PC-9 (cell line): ENCODE measurements at places on chromosomes 11 and 22. TPM values are rescaled to one million over a fixed set of nuclear protein-coding genes. Genes with fewer than 3 reads are reported as not detected.
A peak's percentile ranks its signal among the peaks of the same experiment; 100 is the strongest.

GRCh38 chr11:62461740-62462507 is 43.1 kb downstream of the SCGB1A1 start:
- peaks cover 22% of the 10 kb centered on the region for H3K4me1 ChIP-seq
- no peak overlapping the region for H3K27ac ChIP-seq
- H3K4me3 ChIP-seq: no peak overlapping the region
- no peaks in the 10 kb centered on the region for H3K36me3 ChIP-seq

DNA sequence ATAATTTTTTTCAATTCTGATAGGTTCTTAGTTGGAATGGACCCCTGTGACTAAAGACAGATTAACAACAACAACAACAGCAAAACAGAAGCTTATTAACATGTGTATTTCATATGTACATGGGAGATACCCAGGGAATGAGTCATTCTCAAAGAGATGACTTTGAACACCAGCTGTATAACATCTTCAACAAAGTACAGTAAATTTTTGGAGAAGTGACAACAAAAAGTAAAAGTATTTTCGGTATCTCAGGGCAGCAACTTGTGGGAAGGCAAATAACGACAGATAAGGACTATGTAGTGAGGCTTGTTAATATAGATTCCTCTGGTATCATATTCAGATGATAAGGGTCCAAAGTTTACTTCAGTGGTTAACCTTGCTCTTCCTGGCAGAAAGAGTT is 573.4 kb upstream of the RAG2 start:
- DNase-seq: no peak
- no peaks in the 10 kb centered on the region for H3K4me1 ChIP-seq
- no peaks in the 10 kb centered on the region for H3K36me3 ChIP-seq
- no peak overlapping the region for H3K27ac ChIP-seq
- H3K27me3 ChIP-seq: no peaks in the 10 kb centered on the region

DNA sequence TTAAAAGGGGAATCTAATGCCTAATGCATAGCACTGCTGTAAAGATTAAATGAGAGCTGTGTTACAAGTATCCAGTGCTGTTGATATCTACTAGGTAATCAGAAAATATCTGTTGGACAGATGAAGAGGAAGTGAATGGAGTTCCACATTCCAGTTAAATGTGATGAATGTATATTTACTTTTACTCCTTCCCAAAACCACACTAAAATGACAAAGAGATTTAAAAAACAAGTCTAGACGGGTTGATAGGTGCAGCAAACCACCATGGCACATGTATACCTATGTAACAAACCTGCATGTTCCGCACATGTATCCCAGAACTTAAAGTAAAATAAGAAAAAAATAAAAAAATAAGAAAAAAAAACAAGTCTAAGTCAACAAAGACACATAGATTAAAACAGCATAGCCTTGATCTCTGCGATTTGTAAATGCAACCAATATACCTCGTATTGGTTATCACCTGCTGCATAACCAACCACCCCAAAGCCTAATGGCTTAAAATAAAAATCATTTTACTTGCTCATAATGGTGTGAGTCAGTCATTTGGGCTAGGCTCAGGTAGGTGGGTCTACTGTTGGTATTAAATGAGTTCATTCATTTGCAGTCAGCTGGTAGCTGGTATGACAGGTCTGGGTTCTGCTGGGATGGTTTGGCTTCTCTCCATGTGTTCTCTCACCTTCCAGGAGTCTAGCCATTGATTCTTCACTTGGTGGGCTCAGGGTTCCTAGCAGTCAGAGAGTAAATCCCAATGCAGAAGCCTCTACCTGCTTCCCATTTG is 39.7 kb upstream of the SLC6A5 start:
- peaks cover 20% of the 10 kb centered on the region; the same call in 1 of the 2 replicates for H3K27me3 ChIP-seq
- no peak overlapping the region for H3K27ac ChIP-seq
- H3K4me3 ChIP-seq: no peak overlapping the region
- no peak for DNase-seq

GRCh38 chr11:107732689-107733051 is 20.8 kb upstream of the SLN start:
- no peaks in the 10 kb centered on the region for H3K27me3 ChIP-seq
- H3K36me3 ChIP-seq: no peaks in the 10 kb centered on the region
- no peak for DNase-seq
- H3K4me3 ChIP-seq: no peak overlapping the region
- H3K27ac ChIP-seq: no peak overlapping the region

GRCh38 chr22:40000171-40000570 is 5.4 kb downstream of the FAM83F start:
- no peak overlapping the region for H3K27ac ChIP-seq
- H3K27me3 ChIP-seq: no peaks in the 10 kb centered on the region

- no peaks in the 10 kb centered on the region for H3K4me1 ChIP-seq
- no peak overlapping the region for H3K27ac ChIP-seq
- H3K36me3 ChIP-seq: no peaks in the 10 kb centered on the region
These were observed 266.9 kb downstream of the KIRREL3 start for GRCh38 chr11:126733685-126734084.

DNA sequence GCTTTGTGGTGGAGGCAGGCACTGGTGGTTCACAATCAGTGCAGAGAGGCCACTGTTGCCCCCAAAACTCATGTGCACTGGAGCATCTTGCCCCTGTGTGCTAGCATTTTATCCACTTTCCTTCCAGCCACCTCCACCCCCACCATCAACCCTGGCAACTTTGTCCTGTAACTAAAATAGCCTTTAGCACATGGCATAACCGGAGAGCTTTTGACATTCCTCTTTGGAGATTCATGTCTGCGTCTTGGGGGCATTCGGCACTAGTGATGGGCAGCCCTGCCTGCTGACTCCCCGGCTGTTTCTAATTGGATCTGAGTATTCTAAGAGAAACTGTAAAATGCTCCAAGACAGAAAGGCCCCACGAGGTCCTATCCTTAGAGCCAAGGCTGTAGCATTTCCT is 15.8 kb downstream of the SHISA8 start:
- H3K4me3 ChIP-seq: no peak overlapping the region
- DNase-seq: no peak
- peaks cover 15% of the 10 kb centered on the region; the same call in 1 of the 2 replicates for H3K36me3 ChIP-seq
- no peak overlapping the region for H3K27ac ChIP-seq
- no peaks in the 10 kb centered on the region for H3K4me1 ChIP-seq

DNA sequence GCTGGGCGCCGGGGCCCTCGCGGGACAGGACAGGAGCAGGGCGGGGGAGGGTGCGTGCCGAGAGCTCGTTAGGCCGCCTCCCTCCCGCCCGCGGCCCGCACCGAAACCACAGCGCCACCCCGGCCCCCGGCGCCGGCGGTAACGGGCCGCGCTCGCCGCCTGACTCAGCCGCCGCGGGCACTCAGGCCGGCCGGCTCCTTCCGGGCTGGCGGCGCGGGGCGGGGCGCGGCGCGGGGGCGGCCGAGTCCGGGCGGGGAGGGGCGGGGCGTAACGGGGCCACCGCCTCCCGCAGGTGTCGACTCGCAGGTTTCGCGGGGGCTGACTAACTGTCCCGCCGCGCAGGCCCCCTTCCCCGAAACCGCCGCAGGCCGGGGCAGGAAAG is at the start of gene AP5B1:
Gene AP5B1, minus strand, starts transcription at position 207 of the 382 bp plus-strand sequence. CDS start 385 bp downstream, outside the sequence.
- 0 out of 2 replicates have a peak, but pooled peaks cover 3% of the 10 kb centered on the region for H3K36me3 ChIP-seq
- peak within 1 kb of the TSS; percentile 58 for H3K4me3 ChIP-seq
- no peaks in the 10 kb centered on the region for H3K27me3 ChIP-seq
- peaks cover 23% of the 10 kb centered on the region for H3K4me1 ChIP-seq

DNA sequence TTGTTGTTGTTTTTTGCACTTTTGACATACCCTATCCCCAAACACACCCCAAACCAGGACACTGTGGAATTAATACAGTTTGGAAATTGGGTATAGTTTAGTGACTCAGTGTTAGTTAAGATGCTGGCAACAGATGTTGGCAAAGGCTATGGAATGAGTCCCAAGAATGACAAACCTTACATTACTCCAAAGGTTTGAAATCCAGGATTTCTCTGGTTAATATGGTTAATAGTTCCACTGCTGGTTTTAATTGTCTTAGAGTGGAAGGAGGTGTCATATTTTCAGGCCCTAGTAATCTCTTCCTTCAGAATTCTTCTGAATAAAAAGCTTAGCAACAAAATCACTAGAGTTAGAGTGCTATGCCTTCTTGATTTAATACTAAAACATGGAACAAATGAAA is 775 bp downstream of the LPXN start:
- peak overlapping the region; percentile 92 for H3K27ac ChIP-seq
- no peaks in the 10 kb centered on the region for H3K36me3 ChIP-seq
- H3K27me3 ChIP-seq: no peaks in the 10 kb centered on the region
- no peak for DNase-seq
- H3K4me1 ChIP-seq: peaks cover 48% of the 10 kb centered on the region
- no peak overlapping the region for H3K4me3 ChIP-seq

- H3K27me3 ChIP-seq: peaks cover 89% of the 10 kb centered on the region
- H3K27ac ChIP-seq: no peak overlapping the region
- no peak for DNase-seq
- H3K4me3 ChIP-seq: no peak overlapping the region
- no peaks in the 10 kb centered on the region for H3K4me1 ChIP-seq
- H3K36me3 ChIP-seq: no peaks in the 10 kb centered on the region
These were observed 108.8 kb downstream of the MPPED1 start for GRCh38 chr22:43520632-43521039.

GRCh38 chr11:86230921-86231434 is 13.6 kb upstream of the EED start:
- H3K4me3 ChIP-seq: no peak overlapping the region
- H3K36me3 ChIP-seq: no peaks in the 10 kb centered on the region
- DNase-seq: no peak

DNA sequence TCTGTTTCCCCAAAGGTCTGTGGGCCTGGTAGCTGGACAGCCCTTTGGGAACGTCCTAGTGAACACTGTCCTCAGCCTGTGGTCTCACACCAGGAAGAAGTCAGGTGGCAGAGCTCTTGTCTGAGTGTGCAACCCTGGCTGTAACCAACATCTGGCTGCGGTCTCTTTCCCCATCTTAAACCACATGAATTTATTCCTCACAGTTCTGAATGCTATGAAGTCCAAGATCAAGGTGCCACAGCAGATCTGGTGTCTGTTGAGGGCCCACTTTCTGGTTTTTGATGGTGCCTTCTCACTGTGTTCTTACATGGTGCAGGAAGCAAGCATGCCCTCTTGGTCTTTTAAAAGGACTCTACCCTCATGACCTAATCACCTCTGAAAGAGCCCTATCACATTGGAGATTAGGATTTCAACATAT is 2.7 kb downstream of the UPB1 start:
- H3K4me3 ChIP-seq: no peak overlapping the region
- H3K27ac ChIP-seq: no peak overlapping the region
- H3K36me3 ChIP-seq: no peaks in the 10 kb centered on the region
- no peaks in the 10 kb centered on the region for H3K27me3 ChIP-seq
- DNase-seq: no peak

DNA sequence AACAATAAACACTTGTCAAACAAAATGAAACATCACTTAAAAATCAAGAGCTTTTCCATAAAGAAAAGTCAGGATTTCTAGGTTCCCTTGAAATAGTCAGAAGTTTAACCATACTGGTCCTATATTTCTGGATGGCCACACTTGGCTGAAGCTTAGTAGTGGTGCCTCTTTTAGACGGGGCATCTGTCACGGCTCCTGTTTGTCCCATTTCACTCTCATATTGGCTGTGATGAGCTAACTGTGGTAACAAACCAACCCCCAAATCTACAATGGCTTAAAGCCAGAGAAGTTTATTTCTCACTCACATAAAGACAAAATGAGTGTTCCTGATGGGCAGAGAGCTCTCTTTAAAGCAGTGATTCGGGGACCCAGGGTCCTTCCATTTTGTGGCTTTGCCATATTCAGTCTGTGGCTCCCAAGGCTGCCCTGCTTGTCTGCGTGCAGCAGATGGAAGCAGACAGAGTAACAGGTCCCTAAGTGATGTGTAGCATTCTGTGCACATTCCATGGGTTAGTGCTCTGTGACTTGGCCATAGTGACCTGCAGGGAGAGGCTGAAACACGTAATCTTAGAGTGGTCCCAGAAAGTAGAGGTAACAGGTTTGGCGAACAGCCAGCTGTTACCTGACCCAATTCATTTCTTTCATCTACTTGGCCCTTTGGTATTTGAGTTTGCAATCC is 137.4 kb downstream of the HIPK3 start:
- H3K4me1 ChIP-seq: no peaks in the 10 kb centered on the region
- no peak overlapping the region for H3K4me3 ChIP-seq
- DNase-seq: no peak
- no peak overlapping the region for H3K27ac ChIP-seq

DNA sequence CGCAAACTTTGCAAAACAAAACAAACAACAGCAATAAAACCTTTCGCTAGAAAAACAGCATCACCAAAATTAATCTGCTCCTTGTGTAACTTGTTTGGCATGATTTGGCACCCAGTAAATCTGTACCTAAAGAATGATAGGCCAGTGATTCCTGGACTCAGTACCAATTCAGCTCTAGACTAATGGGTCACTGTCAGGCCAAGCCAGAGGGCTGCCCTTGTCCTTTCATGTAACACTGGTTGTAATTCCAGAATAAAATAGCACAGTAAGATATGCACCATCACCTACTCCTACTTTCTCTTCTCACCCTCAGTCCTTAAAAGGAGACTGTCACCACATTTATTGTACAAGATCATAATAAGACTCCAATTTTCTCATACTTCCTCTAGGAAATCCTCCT is 341.6 kb upstream of the PITPNB start:
- H3K27ac ChIP-seq: no peak overlapping the region
- no peaks in the 10 kb centered on the region for H3K36me3 ChIP-seq
- DNase-seq: no peak
- H3K4me1 ChIP-seq: no peaks in the 10 kb centered on the region
- H3K27me3 ChIP-seq: no peaks in the 10 kb centered on the region

GRCh38 chr22:19629331-19629719 is 85.0 kb upstream of the SEPTIN5 start:
- H3K36me3 ChIP-seq: no peaks in the 10 kb centered on the region
- no peak overlapping the region for H3K4me3 ChIP-seq
- DNase-seq: no peak
- H3K27me3 ChIP-seq: no peaks in the 10 kb centered on the region

DNA sequence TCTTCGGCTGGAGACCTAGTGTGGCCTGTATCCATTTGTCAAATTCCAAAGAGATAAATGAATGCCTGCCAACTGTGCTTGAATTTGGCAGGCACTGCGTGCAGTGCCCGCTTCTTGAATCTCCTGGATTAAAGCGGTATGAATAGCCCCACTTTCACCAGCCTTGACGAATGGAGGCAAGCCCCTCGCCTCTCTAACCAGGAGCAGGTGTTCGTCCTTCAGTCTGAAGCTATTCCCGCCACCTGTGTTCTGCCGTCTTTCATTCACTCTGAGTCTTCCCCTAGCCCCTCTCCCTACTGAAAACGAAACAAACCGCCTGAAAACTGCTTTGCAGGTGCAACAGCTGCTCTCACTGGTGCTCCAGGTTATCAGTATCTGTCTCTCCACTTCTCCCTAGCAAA is 11.2 kb downstream of the NLRP14 start:
- H3K4me1 ChIP-seq: no peaks in the 10 kb centered on the region
- H3K27ac ChIP-seq: no peak overlapping the region
- H3K27me3 ChIP-seq: no peaks in the 10 kb centered on the region
- H3K36me3 ChIP-seq: no peaks in the 10 kb centered on the region

- no peak overlapping the region for H3K27ac ChIP-seq
- DNase-seq: no peak
- no peaks in the 10 kb centered on the region for H3K4me1 ChIP-seq
- 0 out of 2 replicates have a peak, but pooled peaks cover 3% of the 10 kb centered on the region for H3K27me3 ChIP-seq
- no peak overlapping the region for H3K4me3 ChIP-seq
These were observed 119.8 kb downstream of the ST3GAL4 start for GRCh38 chr11:126475014-126475991.

The LRP4 gene
- total RNA-seq: 9.6 and 15.7 TPM in 2 replicates

The TTC12 gene
- 24.8 and 25.0 TPM in 2 replicates for total RNA-seq

The MIAT gene
- total RNA-seq: 0.45 and 0.48 TPM in 2 replicates
